Endodermal cell (in vitro differentiated cells): ENCODE measurements at places on chromosomes 5 and 9.

GRCh38 chr5:99169309-99169708 lies 240.5 kb upstream of the CHD1 start:
- no peak for DNase-seq

DNA sequence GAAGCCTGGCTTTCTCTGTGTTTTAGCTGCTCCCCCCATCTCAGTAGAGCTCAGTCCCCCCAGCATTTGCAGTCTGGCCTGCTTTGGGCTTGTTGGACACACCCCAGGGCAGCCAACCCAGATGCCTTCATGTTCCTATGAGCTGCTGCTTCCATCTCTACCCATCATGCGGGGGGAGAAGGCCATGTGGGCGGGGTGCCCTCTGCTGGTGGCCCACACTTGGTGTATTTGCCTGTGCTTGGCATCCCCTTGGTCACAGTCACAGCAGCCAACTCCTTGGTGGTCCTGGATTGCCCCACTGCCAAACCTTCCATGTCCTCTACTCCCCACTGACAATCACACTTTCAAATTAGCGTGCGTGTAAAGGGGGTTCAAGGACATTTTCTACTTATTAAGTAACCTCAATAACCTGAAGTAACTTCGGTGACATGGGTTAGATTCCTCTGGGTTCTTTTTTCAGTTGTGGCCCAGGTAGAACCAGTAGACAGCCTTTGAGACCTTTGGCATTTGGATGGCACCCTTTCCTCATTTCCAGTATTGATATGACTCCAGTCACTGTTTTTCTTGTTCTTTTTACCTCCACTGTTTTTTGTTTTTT lies 42.8 kb downstream of the SNX30 start:
- DNase-seq, result peak; percentile 94

GRCh38 chr5:130237721-130238120 lies 333.5 kb downstream of the CHSY3 start:
- DNase-seq, result no peak

- no peak for DNase-seq
These were observed 17.4 kb downstream of the ADAMTS19 start for GRCh38 chr5:129477532-129477931.

GRCh38 chr9:4515958-4516375 lies 25.7 kb downstream of the SLC1A1 start:
- no peak for DNase-seq
